B cell (primary cell): ENCODE measurements at places on chromosomes 3 and 15. TPM values are rescaled to one million over a fixed set of nuclear protein-coding genes. Genes with fewer than 3 reads are reported as not detected.

RGMA gene
- not detected in 2 replicates for total RNA-seq

GRCh38 chr3:81829937-81830336 lies 68.5 kb upstream of the GBE1 start:
- no peak for DNase-seq
- no peak overlapping the region for H3K27ac ChIP-seq

- H3K4me1 ChIP-seq, result no peaks in the 10 kb centered on the region
- no peaks in the 10 kb centered on the region for H3K36me3 ChIP-seq
- DNase-seq, result no peak
- no peak overlapping the region for H3K4me3 ChIP-seq
- no peaks in the 10 kb centered on the region for H3K27me3 ChIP-seq
Measured at GRCh38 chr15:78666010-78666409, 25.0 kb upstream of the CHRNB4 start.

DNA sequence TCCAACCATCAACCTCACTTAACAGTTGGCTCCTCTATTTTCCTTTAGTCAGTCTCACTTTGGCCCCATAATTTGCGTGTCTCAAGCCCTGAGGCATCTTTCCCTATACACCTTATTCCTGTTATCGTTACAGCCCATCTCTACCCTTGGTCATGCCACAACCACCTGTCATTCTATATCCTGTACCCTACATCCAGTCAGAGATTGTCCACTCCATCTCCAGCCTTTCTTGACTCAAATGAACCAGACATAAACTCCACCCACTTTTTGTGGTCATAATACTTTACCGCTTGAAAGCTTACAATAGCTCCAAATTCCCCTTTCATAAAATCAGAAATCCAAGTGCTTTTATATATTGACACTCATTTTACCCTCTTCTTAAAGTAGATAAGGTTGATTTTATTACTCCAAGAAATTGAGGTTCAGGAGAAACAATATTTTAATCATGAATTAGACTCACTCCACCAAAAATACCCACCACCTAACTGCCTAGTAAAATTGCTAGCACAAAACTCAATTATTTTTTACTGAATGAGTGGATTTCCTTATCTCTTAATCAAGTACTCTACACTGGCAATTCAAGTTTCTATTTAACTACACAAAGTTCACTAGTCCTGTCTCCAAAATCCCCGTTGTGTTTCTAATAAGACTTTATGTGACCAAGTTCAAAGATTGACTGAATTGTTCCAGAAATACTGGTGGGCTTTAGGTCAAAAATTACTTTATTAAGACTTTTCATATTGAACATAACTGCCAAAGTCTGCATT lies 9.1 kb downstream of the CCR4 start:
- no peaks in the 10 kb centered on the region for H3K36me3 ChIP-seq
- no peaks in the 10 kb centered on the region for H3K4me1 ChIP-seq
- no peak overlapping the region for H3K4me3 ChIP-seq
- H3K27ac ChIP-seq, result no peak overlapping the region
- peak; percentile 11 for DNase-seq

GRCh38 chr3:197188963-197189362 lies 109.4 kb downstream of the DLG1 start:
- H3K36me3 ChIP-seq, result peaks cover 3% of the 10 kb centered on the region
- no peaks in the 10 kb centered on the region for H3K4me1 ChIP-seq
- H3K27ac ChIP-seq, result no peak overlapping the region
- DNase-seq, result no peak
- no peaks in the 10 kb centered on the region for H3K27me3 ChIP-seq
- no peak overlapping the region for H3K4me3 ChIP-seq

DNA sequence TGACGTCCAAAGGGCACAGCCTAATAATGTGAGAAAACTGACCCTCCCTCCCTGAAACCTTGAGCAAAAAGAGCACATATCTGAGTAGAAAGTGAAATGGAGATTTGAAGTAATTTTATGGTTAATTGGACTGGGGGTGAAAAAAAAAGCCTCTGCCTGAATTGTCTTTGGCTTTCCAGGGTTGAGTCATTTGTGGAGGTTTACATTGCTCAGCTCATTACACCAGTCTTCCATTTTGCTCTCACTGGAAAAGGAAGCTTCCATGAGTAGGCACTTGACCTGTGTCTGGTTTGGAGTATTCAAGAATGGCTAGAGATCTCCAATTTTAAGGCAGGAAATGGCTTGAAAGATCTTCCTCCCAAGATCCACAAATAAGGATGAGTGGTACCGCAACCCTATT lies 273.9 kb downstream of the PDCD6IP start:
- no peaks in the 10 kb centered on the region for H3K27me3 ChIP-seq
- DNase-seq, result no peak
- no peaks in the 10 kb centered on the region for H3K36me3 ChIP-seq

DNA sequence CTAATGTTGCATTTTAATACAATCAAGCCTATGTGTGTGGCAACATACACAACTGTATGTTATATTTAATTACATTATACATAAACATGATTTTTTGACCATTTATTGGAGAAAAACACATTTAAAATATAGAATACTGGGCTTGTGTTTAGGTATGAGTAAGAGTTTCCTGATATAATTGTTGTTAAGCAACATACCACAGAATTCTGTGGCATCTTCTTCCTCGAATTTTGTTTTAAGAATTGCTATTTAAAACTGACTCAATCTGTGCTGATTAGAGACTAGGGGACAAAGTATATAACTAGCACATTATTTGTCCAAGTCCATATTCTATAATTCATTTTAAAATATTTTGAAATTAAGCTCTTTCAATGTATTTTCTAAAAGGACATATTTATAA lies 376.8 kb upstream of the THBS1 start:
- H3K4me1 ChIP-seq, result no peaks in the 10 kb centered on the region
- no peak overlapping the region for H3K27ac ChIP-seq
- no peaks in the 10 kb centered on the region for H3K27me3 ChIP-seq
- no peak overlapping the region for H3K4me3 ChIP-seq
- no peak for DNase-seq
- H3K36me3 ChIP-seq, result no peaks in the 10 kb centered on the region

DNA sequence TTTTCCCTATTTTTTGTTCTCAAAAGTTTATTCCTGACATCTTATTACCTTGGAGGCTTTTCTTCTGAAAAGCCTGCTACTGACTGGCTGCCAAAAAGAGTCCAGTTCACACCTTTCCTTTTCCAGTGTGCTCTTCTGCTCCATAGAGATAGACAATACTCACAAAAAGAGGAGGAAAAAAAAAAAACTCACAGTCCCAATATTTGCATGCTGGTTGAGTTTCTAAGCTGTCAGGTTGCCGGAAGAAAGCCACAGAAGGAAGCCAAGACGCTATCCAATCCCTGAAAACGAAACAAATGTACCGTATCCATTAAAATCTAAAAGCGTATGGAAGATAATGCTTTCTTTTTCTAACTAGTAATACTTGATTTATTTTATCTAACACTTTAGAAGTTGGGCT lies 299.5 kb downstream of the CADM2 start:
- no peaks in the 10 kb centered on the region for H3K27me3 ChIP-seq
- H3K36me3 ChIP-seq, result no peaks in the 10 kb centered on the region
- H3K4me3 ChIP-seq, result no peak overlapping the region
- no peaks in the 10 kb centered on the region for H3K4me1 ChIP-seq
- DNase-seq, result no peak

- DNase-seq, result no peak
- H3K36me3 ChIP-seq, result no peaks in the 10 kb centered on the region
- no peaks in the 10 kb centered on the region for H3K4me1 ChIP-seq
- H3K27me3 ChIP-seq, result no peaks in the 10 kb centered on the region
Measured at GRCh38 chr15:68337826-68338225, 60.3 kb downstream of the FEM1B start.

DNA sequence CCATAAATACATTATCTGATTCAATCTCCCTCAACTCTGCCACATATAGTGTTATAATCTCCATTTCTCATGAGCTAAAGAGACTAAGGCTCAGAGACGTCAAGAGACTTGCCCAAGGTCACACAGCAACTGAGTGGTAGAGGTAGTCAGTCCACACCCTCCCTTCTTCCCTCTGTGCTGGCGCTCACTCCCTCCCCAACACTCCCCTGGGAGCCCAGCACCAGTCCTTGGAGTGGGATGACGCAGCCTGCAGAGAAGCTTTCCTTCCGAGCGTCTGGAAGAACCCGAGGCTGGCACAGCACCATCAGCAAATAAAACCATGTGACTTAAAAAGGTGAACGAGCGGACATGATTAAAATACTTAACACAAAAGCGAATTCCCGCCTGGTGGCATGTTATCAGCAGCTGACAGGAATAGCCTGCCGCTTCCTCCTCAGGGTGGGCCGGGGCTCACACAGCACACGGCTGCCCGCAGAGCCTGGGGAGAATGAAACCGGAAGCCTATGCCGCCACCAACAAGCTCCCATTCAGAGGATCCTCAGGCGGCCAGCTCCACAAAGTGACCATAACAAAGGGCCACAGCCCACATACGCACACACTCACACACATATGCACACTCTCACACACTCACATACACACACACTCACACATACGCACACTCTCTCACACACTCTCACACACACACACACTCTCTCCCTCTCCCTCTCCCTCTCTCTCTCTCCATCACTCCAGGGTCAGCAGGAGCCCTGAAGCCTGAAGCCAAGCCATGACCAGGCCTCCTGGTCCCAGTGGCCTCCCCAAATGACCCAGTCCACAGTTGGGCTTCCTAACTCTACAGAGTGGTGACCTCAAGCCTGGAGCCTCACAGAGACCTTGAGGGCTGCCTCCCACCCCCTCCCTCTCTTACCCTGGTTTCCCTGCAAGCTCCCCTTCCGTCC lies 120.5 kb downstream of the XXYLT1 start:
- peak; percentile 71 for DNase-seq
- H3K36me3 ChIP-seq, result no peaks in the 10 kb centered on the region
- H3K27me3 ChIP-seq, result no peaks in the 10 kb centered on the region
- peak overlapping the region; percentile 49 for H3K4me3 ChIP-seq

- no peaks in the 10 kb centered on the region for H3K4me1 ChIP-seq
- no peak for DNase-seq
- no peak overlapping the region for H3K27ac ChIP-seq
- H3K36me3 ChIP-seq, result no peaks in the 10 kb centered on the region
- no peaks in the 10 kb centered on the region for H3K27me3 ChIP-seq
Measured at GRCh38 chr15:92288755-92289154, 104.9 kb upstream of the ST8SIA2 start.

DNA sequence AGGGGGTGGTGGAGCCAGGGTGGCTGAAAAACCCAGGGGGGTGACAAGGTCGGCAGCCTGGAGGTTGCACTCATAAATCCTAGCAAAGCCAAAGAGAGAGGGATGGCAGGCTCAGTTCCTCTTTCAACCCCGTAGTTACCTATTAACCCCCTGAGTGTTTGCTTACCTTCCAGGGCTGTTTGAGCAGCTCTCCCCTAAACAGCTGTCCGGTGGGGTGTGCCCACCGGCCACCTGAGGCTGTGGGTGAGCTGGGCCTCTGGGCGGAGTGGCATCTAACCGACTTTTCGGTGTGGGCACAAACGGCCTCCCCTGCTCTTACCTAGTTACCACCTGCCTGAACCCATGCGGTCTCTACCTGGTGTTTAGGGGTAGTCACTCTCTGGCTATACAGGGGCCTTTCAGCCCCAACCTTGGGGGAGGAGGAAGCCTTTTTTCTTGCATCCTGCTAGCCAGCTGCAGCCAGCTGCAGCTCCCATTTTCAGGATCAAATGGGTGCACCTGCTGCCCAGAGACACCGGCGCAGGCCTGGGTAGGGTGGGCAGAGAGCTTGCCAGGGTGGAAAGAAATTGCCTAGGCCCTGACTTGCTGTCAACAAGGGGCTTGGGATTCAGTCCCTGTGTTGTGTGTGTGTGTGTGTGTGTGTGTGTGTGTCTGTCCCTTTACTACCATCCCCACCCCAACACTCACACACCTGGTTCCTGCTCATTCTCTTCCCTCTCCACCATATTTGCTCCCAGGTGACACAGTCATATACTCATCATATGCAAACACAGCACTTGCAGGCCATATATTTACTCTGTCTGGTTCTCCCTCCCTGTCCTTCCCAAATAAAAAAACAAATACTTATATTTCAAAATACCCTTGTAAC lies 3.7 kb downstream of the DLL4 start:
- peaks cover 39% of the 10 kb centered on the region for H3K4me1 ChIP-seq
- H3K36me3 ChIP-seq, result no peaks in the 10 kb centered on the region
- H3K27me3 ChIP-seq, result no peaks in the 10 kb centered on the region
- H3K4me3 ChIP-seq, result no peak overlapping the region
- no peak overlapping the region for H3K27ac ChIP-seq

PLA1A gene
- 0.27 and 0.58 TPM in 2 replicates for total RNA-seq

- no peaks in the 10 kb centered on the region for H3K4me1 ChIP-seq
- H3K27me3 ChIP-seq, result no peaks in the 10 kb centered on the region
- H3K27ac ChIP-seq, result no peak overlapping the region
- no peaks in the 10 kb centered on the region for H3K36me3 ChIP-seq
- no peak for DNase-seq
Measured at GRCh38 chr15:84908564-84908963, 24.1 kb downstream of the SLC28A1 start.

GRCh38 chr3:135454890-135455289 lies 510.6 kb upstream of the PPP2R3A start:
- no peak overlapping the region for H3K4me3 ChIP-seq
- no peaks in the 10 kb centered on the region for H3K27me3 ChIP-seq
- no peak for DNase-seq
- no peaks in the 10 kb centered on the region for H3K4me1 ChIP-seq
- H3K27ac ChIP-seq, result no peak overlapping the region
